ENCODE measurements at places on chromosomes 11 and 22.

GRCh38 chr11:122440811-122441665, 214.5 kb upstream of the UBASH3B start:
- no peak for DNase-seq

DNA sequence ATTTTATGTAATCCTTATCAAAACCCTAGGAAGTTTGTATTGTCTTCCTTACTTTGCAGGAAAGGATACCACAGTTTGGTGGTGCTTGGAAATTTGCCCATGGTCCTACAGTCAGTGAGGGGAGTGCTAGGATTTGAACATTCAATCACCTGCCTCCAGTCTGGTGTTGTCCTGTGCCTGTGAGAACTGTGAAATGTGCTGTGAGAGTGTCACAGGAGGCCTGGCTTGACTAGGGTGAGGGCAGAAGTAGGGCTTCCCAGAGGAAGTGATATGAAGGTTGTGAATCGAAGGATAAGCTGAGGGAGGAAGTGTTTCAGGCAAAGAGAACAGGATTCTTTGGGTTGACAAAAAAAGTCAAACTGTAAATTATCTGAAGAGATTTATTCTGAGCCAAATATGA, 424.4 kb downstream of the TMEM135 start:
- DNase-seq: no peak

DNA sequence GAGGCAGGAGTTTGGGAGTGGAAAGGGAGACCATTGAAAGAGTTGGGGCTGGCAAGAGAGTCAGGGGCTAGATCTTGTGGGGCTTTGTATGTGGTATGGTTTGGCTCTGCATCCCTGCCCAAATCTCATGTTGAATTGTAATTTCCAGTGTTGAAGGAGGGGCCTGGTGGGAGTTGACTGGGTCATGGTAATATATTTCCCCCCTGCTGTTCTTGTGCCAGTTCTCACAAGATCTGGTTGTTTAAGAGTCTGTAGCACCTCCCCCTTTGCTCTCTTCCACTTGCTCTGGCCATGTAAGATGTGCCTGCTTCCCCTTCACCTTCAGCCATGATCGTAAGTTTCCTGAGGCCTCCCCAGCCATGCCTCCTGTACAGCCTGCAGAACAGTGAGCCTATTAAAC, 10.1 kb upstream of the RAB3IL1 start:
- DNase-seq: no peak

- DNase-seq: no peak
Observed at GRCh38 chr22:38955250-38955905, 2.0 kb upstream of the APOBEC3A start.

- DNase-seq: no peak
Observed at GRCh38 chr11:78354408-78355308, 63.0 kb downstream of the GAB2 start.

DNA sequence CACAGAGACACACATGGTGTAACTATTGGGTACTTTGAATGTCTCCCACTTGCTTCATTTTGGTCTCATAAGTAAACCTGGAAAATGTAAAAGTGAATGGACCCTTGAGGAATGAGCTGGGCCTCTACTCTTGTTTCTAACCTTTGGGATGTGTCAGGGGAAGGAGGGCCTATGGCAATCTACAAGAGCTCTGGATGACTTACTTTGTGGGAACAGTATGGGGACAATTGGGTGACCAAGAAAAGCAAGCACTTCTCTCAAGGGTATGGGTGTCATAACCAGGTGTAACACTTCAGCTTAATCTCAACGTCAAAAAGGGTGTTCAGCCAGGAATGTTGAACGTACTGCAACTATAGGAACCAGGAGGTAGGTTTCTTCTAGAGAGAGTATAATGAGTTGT, 144.0 kb downstream of the OPCML start:
- no peak for DNase-seq

DNA sequence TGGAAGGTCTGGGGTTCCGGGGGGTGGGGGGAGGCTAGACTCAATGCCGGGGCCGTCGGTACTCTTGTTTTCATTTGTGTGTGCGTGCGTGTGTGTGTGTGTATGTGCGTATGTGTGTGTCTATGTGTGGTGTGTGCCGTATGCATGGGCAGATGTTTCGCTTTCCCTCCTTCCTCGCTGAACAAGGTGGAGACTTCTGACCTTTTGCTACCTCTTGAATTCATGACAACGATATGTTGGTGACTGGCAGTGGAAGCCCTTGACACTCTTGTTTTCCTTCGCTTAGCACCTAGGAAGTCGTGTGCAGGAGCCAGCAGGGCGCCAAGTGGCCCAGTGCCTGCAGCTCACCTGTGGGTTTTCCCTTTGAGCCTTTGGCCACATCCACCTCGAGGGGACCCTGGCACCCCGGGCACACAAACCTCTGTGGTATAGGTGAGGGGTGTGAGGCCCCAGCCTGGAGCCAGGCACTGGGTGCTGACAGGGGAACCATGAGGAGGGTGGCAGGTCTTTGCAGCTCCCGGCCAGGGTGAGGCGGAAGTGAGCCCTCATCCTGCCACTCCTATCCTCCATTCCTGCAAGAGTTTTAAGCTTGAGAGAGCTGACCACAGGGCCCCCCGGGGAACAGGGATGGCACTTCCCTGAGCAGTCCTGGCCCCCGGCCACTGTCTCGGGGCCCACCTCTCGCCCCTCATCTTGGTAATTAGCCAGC, 19.3 kb upstream of the TMEM191C start:
- DNase-seq: no peak

DNA sequence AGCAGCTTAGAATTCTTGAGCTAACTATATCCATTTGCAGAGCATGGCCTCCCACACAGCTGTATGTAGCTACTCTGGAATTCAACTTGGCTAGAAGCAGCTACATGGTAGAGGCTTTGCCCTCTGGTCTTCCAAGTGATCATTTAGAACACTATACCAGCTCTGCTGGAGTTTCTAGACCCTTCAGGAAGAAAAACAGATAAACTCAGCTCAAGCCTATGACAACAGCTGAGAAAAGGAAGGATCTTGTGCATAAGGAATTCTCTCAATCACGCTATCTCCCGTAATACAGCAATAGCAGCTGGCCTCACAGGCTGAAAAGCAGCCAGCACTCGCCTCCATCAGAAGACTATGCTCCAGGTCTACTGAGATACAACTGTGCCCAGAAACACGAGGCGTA, 50.6 kb upstream of the APOA1 start:
- no peak for DNase-seq

DNA sequence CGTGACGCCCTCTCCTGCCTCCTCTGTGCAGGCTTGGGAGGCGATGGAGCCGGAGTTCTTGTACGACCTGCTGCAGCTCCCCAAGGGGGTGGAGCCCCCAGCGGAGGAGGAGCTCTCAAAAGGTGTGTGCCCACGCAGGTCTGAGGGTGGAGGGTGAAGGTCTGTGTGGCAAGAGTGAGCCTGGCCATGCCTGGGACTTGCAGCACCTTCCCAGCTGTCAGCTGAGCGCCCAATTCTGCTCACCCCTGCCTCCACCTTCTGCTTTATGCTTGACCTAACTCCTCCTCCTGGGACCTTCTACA, 2.5 kb downstream of the PARVG start:
- no peak for DNase-seq

DNA sequence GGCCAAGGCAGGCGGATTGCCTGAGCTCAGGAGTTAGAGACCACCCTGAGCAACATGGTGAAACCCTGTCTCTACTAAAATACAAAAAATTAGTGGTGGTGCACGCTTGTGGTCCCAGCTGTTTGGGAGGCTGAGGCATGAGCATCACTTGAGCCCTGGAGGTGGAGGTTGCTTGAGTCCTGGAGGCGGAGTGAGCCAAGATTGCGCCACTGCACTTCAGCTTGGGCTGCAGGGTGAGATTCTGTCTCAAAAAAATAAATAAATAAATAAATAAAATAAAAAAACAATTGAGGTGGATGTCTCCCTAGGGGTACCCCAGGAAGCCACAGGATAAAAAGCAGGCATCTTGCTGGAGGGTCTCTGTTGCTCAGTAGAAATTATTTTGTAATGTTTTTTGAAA, 14.1 kb downstream of the PTPRJ start:
- no peak for DNase-seq

GRCh38 chr11:123047266-123047946, 14.5 kb downstream of the HSPA8 start:
- DNase-seq: no peak

DNA sequence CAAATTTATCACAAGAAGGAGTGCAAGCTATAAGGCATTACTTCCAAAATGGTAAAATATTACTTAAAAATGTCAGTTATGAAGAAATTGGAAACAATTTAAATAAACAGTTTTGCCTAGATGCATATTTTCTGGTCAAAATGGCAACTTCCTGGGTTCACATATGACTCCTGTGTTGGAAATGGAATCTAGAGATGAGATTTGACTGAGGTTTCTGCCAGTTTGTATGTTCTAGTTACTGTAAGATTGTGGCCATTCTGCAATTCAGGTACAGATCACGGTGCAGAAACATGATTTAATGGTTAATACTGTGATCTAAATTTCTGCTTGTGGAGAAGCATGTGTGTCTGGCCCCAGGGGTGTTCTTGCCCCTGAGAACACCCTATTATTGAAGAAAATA, 3.4 kb upstream of the OR4C6 start:
- DNase-seq: no peak

DNA sequence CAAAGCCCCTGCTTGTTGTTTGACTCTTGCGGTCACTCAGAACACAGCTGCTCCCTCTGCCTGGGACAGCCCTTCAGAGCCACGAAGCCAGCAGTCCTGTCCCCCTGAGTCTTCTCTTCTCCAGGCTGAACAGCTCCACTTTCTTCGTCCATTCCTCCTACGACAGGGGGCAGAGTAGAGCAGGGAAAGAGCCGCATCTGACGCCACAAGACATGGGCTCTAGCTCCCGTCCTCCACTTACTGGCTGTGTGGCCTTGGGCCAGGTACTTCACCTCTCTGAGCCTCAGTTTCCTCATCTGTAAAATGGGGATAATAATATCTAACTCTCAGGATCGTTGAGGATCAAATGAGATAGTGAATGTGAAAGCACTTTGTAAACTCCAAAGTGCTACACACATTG, 29.9 kb downstream of the CHRDL2 start:
- DNase-seq: no peak

DNA sequence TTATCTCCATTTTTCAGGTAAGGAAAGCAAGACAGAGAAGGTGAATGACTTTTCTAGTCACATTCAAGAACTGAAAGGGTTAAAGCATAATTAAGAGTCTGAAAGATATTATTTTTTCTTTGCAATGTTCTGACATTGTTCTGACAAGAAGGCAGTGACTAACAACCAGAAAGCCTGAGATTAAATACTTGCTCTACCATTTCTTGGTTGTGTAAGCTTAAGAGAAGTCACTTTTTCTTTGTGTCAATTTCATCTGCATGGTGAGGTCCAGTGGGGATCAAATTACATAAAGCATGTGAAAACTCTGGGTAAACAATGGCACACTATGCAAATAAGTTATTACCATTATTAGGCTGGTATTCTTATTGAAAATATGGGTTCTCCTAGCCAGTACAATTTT, 73.7 kb downstream of the PHF21A start:
- DNase-seq: no peak

GRCh38 chr11:45771193-45771565, 33.8 kb upstream of the SLC35C1 start:
- peak; percentile 73 for DNase-seq

DNA sequence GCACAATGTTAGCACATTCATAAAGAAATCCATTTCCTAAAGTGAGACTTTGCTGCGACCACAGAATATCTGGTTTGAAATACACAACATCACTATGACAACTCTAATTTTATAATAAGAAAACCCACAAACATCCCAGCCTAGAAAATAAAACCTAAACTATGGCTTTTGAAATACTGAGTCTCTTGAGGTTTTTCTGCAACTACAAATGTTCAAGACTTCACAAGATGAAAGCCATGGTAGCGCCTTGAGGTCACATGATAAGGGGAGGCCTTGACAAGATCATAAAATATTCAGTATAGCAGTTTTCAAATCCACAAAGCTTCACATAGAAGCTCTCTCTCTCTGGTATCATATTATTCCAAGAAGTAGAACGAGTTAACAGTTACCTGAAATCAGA, 126.8 kb downstream of the MPPED2 start:
- DNase-seq: no peak

GRCh38 chr11:46524201-46524770, 69.5 kb downstream of the AMBRA1 start:
- DNase-seq: no peak

- DNase-seq: no peak
Observed at GRCh38 chr22:20015187-20015625, 1.4 kb downstream of the ARVCF start.

DNA sequence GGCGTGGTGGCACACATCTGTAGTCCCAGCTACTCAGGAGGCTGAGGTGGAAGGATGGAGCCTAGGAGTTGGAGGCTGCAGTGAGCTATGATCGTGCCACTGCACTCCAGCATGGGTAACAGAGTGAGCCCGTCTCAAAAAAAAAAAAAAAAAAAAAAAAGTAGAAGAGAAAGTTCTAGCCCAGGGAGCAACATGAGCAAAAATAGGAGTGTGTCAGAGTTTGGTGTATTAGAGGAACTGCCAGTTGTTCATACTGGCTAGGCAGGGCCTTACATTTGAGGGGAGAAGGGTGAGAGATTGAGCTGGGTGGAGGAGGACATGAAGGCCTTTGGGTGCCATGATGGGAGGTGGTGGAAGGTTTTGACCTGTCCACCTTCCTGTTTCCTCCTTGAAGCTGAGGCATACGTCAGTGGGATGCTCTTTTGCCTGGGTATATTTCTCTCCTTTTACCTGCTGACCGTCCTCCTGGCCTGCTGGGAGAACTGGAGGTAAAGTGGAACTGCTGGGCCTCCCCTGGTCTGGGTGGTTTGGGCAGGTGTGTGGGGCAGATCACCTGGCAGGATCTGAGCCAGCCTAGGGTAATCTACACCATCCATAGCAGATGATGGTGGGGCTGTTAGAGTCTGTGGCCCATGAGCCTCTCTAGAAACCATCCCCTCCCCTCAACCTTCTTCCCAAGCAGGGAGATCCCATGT, 7.3 kb downstream of the SIDT2 start:
- no peak for DNase-seq

DNA sequence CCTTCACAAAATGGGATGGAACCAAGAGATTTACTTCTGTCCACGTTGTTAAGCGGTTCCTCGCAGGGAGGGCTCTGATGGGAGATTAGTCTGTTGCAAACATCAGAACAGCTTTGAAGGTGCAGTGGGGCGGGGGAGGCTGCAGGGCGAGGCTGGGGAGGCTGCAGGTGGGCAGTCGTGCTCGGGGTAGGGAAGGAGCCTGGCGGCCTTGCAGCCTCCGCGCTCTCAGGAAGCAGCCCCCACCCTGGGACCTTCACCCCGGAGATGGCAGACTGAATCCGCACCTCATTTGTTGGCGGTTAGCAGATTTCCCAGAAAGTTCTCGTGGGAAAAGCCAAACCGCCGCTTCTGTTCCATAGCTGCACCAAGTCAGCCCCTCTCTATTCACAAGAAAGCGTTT, 237.3 kb downstream of the BRD1 start:
- no peak for DNase-seq

DNA sequence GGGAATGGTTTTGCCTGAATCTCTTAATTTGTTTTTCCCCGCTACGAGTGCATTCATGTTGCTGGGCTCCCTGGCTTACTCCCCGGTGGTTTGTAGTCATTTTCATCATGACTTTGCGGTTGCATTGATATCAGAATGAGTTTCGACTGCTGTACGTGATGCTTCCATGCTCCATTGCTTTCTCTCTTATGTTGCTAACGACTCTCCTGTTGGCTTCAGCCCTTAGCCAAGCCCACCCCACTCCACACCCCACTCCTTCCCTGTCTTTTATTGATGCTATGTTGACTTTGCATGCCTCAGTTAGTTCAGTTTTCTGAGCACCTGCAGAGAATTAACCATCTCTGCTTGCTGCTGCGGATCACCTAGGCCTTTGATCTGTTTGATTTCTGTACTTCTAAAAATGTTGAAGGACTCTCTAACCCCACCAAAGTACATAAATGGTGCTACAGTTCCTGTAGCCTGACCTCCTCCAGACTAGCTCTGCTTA, 65.3 kb downstream of the ARFGAP2 start:
- DNase-seq: no peak

- DNase-seq: no peak
Observed at GRCh38 chr11:94068764-94069163, 47.6 kb downstream of the HEPHL1 start.

Measured in CD4-positive, alpha-beta T cell treated with Interleukin-12 subunit alpha and Interleukin-12 subunit beta, for 1 hour (primary cell).